ENCODE measurements at places on chromosomes 12 and 14.

- no peak for DNase-seq
These were observed 466.9 kb upstream of the STXBP6 start for GRCh38 chr14:25516838-25517237.

- DNase-seq, result no peak
These were observed 93.5 kb downstream of the SMOC1 start for GRCh38 chr14:69972755-69973154.

- DNase-seq, result no peak
These were observed 107.9 kb downstream of the PTPRQ start for GRCh38 chr12:80551897-80552296.

DNA sequence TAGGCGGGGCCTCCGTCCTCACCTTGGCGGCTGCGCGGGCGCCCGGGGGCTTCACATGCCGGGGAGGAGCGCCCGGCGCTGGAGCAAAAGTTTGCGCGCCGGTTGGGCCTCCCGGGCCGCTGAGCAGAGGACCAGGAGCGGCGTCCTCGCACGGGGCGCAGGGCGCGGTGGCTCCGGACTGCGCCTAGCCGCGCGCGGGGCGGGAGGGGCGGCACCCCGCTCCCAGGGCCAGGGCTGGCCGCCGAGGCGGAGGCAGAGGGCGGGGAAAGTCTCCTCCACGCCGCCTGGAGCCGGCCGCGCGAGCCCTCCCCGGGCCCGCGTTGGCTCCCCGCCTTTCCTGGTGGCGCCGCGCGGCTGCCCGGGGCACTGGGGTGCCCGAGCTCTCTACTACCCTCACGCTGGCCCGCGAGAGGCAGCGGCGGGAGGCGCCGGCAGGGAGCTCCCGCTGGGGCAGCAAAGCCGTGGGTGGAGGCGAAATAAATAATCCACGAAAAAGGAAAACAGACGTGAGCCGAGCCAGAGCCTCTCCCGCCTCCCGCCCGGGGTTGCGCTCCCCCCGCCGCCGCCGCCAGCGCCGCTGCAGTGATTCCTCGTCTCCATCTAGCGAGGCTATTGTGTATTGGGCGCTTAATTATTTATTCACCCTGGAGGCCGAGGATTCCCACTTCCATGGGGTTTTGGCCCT is 400 bp upstream of the PRIMA1 start:
- DNase-seq, result no peak

GRCh38 chr12:52515319-52515646 is 4.9 kb downstream of the KRT5 start:
- no peak for DNase-seq

- no peak for DNase-seq
These were observed 9.6 kb downstream of the CNOT2 start for GRCh38 chr12:70252832-70253231.

DNA sequence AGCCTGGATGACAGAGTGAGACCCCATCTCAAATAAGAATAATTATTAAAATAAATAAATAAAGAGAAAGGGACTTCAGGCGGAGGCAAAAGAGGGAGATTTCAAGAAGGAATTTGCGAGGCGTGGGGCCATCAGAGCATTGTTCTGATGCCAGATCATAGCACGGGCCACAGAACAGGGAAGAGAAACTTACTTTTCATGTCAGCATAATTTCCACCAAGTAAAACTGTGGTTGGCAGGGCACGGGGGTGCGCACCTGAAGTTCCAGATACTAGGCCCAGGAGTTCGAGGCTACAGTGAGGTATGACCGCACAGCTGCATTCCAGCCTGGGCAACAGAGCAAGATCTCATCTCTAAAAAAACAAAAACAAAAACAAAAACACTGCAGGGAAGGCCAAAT is 11.0 kb upstream of the PLBD1 start:
- DNase-seq, result no peak

DNA sequence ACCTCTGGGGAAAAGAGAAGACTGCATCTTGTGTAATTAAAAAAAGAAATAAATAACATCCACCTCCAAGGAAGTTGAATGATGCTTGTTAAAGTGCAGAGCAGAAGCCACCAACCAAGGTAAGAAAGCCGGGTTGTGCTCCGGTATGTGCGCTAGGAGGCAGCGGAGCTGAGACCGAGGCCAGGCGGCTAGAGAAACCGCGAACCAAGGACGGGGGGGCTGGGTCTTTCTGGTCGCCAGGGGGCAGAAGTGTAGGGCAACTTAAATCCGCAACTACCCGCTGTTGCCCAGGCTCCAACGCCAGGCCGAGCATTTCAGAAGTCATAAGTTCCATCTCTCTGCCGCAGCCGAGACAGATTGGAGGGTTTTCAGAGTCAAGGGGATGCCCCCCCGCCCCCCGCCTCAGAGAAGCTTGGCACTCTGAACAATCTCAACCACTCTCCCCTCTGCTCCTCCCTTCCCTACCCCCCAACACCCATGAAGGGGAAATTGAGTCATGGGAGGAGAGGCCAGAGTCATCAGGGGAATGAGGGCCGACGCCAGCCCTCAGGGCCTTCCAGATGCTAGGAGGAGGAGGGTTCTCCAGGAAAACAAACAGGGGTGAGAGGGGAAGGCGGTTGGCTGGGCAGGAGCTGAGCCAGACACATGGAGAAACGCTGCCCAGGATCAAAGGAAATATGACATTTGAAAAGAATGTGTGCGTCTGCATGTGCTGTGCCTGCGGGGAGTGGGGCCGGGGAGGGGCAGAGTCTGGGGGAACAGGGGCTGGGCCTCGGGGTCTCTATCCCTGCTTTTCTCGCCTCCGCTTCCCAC is 2.2 kb upstream of the NFATC4 start:
- DNase-seq, result peak; percentile 70

- DNase-seq, result no peak
These were observed 18.6 kb upstream of the PTGR2 start for GRCh38 chr14:73833034-73833433.

GRCh38 chr14:92846162-92846897 is 52.2 kb downstream of the GOLGA5 start:
- DNase-seq, result peak; percentile 74

- DNase-seq, result no peak
These were observed 68.8 kb downstream of the RAD52 start for GRCh38 chr12:880656-881055.

- DNase-seq, result no peak
These were observed 8.2 kb upstream of the SERPINA11 start for GRCh38 chr14:94460631-94461416.

DNA sequence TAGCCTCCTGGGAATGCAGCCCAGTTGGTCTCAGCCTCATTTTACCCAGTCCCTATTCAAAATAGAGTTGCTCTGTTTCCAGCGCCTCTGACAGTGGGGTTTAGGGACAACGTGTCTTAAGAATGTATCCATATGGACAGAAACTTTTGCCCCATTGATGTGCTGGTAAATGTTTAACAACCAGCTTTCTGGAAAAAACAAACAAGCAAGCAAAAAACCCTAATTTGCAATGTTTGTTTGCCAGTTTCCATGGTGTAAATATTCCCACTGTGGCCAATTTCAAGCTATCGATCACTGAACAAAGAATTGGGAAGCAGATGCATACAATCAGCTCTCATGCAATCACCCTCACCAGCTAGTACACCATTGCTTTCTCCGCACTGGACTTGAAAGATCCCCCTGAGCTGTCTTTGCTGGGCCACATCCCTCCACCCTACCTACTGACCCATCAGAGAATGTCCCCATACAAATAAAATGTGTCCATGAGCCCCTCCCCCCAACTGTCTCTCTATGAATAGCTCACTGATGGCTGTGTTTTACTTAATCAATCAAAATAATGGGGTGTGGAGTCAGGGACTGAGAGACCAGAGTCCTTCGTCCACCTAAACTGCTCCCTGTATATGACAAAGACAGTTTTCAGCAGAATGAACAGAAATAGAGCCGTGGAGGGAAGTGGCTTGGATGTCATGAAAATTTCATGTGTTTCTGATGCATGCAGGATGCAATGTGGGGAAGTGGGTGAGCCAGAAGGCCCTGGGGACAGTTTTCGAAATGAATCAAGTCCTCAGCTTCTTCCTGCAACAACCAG is 40.8 kb downstream of the CCDC60 start:
- DNase-seq, result peak; percentile 57

GRCh38 chr12:105522166-105522825 is 191.8 kb downstream of the C12orf75 start:
- no peak for DNase-seq

DNA sequence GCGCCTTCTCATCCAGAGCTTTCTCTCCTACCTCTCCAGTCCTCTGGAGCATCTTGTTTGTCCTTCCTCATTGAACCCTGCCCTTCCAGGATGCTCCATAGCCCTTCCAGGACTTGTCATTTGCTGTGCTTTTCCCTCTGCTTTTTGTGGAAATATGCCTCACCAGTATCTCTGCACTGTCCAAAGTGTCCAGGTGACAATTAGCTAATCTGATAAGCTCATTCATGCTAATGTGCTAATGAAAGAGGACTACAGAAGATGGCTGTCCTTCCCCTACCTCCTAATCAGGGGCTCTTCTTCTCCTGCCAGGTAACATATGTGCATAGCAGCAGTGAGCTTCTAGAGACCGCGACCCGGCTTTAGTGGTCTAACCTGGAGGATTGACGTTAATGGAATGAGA is 58.4 kb upstream of the OTX2 start:
- no peak for DNase-seq

DNA sequence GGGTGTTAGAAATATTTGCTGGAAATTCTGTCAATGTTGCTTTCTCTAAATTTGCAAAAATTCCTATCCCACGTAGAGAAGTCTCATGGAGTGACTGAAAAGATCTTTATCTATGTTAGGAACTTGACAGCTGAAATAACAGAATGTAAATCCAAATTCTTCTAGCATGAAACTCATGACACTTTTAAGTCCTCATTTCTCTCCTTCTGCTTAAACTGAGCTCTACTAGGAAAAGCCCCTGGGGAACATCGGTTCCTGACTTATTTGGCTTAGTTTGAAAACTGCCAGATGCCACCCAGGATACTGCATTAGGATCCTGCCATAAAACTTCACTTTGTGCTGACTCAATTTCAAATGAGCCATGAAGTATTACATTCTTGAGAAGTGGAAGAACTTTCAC is 426.0 kb downstream of the GALC start:
- DNase-seq, result no peak

GRCh38 chr12:5568325-5568981 is 136.5 kb downstream of the NTF3 start:
- no peak for DNase-seq

DNA sequence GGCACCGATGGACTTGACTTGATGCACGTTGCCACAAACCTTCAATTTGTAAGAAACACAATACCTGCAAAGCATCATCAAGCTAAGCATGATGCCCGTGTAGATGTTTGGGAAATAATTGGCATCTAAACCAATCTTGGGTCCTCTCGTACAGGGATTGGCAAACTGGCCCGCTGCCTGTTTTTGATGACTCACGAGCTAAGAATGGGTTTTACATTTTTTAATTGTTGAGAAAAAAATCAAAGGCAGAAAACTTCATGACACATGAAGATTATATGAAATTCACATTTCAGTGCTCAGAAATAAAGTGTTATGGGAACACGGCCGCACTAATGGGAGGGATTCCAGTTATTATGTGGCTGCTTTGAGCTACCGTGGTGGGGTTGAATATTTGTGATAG is 10.9 kb downstream of the MTA1 start:
- DNase-seq, result no peak

GRCh38 chr12:96414637-96415036 is 14.4 kb upstream of the CDK17 start:
- no peak for DNase-seq

DNA sequence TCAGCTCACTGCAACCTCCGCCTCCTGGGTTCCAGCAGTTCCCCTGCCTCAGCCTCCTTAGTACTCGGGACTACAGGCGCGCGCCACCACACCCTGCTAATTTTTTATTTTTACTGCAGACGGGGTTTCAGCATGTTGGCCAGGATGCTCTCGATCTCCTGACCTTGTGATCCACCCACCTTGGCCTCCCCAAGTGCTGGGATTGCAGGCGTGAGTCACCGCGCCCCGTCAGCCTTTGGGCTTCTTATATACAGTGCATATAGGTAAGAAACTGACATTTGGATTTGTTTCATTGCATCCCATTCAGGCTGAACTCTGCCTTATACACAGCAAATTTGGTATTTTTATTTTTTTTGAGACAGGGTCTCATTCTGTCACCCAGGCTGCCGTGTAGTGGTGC is 176.8 kb downstream of the ERC1 start:
- DNase-seq, result no peak

- peak; percentile 20 for DNase-seq
These were observed 1.3 kb downstream of the MAX start for GRCh38 chr14:65100922-65101541.

- DNase-seq, result no peak
These were observed 147.6 kb downstream of the BRMS1L start for GRCh38 chr14:35973770-35974169.

- DNase-seq, result peak; percentile 86
These were observed at the start of gene GPR84 for GRCh38 chr12:54364413-54364812. Gene GPR84, minus strand, starts transcription at chr12:54364486. Its CDS starts 635 bp downstream, at chr12:54363851.

DNA sequence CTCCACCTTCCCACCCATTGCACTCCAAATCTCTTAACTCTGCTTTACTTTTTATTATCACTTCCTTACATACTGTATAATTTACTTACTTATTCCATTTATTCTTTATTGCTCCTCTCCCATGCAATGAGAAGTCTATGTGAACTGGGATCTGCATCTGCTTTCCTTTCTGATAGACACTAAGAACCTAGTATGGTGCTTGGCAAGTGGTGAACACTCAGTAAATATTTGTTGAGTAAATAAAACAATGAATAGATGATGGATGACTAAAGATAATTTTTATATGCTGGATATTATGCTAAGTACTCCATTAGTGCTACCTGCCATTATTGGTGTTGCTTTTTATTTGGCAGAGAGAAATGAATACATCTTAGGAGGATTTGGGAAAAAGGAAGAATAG is 151.0 kb downstream of the TPH2 start:
- DNase-seq, result no peak

- no peak for DNase-seq
These were observed 3.9 kb upstream of the LHX5 start for GRCh38 chr12:113475451-113476175.

GRCh38 chr14:75885829-75886228 is 96.0 kb downstream of the TGFB3 start:
- no peak for DNase-seq

DNA sequence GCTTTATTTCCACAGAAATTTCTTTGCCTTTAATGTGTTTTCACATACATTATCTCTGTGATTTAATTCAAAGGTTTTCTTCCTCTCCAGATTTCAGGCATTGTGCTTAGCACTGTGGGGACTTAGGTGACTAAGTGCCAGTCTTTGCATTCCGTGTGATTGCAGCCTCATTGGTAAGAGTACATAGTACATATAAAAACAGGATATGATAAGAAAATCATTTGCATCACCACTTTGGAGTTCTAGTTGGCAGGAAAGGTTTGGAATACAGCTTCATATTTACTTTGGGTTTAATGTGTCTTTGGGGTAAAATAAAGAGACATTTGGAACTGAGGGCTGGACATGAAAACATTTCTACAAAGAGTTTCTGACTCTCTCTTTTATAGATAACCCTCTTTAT is 37.8 kb upstream of the C12orf75 start:
- no peak for DNase-seq

- DNase-seq, result no peak
These were observed 76.1 kb downstream of the SLC24A4 start for GRCh38 chr14:92398888-92399636.

All from activated CD4-positive, alpha-beta T cell treated with anti-CD3 and anti-CD28 coated beads, Interleukin-10, Interleukin-2, amounts not matched to agents 100 ng/mL and 50 ng/mL, durations not matched to agents 16 hours and 8 hours (primary cell).